ENCODE measurements at places on chromosomes 11 and 22. TPM values are rescaled to one million over a fixed set of nuclear protein-coding genes. Genes with fewer than 3 reads are reported as not detected.

The OLFML1 gene
- total RNA-seq: 2.0 TPM

DNA sequence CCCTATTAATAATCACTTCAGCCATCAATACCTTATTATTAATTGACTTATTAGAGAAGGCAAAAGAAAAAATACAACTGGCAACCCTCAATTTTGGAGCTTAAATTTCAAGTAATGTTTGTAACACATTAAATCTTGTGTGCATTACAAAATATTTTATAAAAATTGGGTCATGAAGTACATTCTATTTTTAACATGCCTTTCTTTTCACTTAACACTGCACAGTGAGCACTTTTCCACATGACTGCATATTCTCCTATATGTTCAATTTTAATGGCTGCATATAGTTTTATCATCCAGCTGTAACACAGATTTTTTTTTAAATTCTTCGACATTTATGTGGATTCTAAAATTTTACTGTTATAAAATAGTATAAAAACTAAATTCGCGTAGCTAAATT lies 92.5 kb downstream of the SLC17A6 start:
- DNase-seq: no peak

GRCh38 chr22:28332410-28332809 lies 347.2 kb downstream of the TTC28 start:
- no peak for DNase-seq

DNA sequence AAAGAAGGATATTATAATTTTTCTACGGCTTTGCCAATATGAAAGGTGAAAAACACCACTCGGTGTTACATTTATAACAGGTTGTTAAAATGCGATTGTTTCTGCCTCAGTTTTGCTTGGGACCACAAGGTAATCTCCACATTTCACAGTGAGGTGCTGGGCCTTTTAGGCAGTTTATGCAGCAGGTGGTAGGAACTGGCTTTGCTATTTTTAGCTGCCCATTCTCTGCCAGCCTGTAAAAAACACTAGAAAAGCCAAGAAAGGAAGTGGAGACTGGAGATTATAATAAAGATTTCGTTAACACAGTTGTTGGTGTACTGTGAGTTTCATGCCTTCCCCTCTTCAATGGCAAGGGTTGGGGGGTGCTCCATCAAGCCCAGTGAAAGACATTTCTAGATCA lies 8.0 kb upstream of the MRPL16 start:
- DNase-seq: no peak

GRCh38 chr11:95515371-95515770 lies 274.2 kb downstream of the FAM76B start:
- no peak for DNase-seq

DNA sequence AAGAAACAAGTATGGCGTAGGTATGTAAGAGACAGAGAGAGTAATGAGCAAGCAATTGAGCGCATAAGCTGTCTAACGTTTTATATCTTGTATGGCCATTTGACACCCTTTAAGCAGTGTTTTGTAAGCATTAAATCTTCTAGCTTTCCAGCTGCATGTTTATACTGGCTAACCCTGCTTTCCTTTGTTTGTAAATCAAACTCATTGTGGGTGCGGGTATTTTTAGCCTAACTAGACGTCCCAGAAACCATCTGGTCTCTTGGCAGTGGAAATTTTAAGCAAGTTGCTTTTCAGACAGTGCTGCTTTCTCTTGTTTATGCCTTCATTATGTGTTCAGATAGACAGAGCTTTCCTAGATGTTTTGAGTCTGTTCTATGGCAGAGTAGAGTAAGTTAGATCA lies 73.5 kb downstream of the RNF169 start:
- DNase-seq: no peak

- no peak for DNase-seq
These were observed 56.3 kb upstream of the ADSL start for GRCh38 chr22:40289991-40290459.

- no peak for DNase-seq
These were observed 360.3 kb upstream of the PDGFD start for GRCh38 chr11:104524254-104524653.

DNA sequence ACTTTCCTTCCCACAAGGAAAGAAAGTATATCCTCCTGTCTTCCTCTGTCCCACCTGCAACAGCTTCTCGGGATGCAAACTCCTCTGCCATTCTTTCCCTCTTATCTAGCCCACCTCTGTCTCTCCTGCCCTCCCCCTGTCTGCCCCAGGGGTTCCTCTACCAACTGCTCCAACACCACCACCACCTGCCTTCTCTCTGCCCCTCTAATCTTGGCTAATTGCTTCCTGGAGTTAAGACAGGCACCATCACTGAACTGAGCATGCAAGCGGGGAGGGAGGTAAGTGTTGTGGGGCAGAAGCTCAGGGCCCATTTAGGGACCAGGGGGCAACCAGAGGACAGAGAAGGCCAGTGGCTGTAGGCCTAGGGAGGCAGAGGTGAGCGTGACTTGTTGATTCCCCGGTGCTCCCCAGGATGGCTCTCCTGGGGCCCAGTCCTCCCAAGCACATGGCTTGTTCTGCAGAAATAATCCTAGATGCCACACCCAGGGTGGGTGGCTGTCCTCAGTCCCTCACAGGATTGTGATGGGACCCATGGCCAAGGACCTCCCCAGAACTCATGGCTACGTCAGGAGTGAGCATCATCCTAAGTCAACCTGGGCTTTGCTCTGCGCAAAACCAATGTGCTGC lies 111.1 kb downstream of the TP53I11 start:
- DNase-seq: peak; percentile 10

- DNase-seq: no peak
These were observed 131.8 kb downstream of the APIP start for GRCh38 chr11:34784318-34784841.

GRCh38 chr22:39814899-39815298 lies 78.7 kb downstream of the ENTHD1 start:
- DNase-seq: no peak

Data from dorsolateral prefrontal cortex (tissue), 122 donors.